Activated CD4-positive, alpha-beta T cell treated with anti-CD3 and anti-CD28 coated beads, Interleukin-2, amount 10 ng/mL, durations not matched to agents 7 days and 5 days (primary cell): ENCODE measurements at places on chromosomes 6 and 20. TPM values are rescaled to one million over a fixed set of nuclear protein-coding genes. Genes with fewer than 3 reads are reported as not detected.

DNA sequence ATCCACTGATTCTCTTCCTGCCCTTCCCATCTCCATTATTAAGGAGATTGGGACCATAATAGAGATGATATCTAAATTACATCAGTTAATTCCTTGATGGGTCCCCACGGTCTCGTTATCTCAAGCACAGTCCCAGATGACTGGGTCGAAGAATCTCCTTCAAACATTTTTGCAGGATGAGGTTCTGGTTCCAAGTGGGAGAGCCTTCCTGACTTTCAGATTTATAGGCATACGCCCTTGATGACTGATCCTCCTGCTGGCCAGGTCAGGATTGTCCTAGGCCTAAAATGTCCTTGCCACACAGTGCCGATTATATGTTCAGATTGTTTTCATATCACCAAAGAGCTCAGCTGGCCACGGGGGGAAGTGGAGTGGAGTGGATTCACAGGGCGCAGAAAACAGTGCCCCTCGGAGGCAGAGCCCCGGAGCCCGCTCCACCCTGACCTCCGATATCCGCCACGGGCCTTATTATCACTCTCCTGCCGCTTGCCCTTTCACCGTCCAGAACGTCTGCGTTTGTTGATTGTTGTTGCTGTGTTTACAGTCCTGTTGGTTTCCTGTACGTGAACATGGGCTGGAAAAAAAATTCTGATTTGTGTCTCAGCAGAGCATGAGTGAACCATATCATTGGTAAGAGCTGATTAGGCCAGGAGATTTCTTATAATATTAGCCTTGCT is 8.9 kb downstream of the BMP6 start:
- no peak for DNase-seq
- no peaks in the 10 kb centered on the region for H3K36me3 ChIP-seq
- H3K27me3 ChIP-seq = peaks cover 50% of the 10 kb centered on the region

FOXF2 gene
- not detected for total RNA-seq

AGPAT1 gene
- total RNA-seq = 52.0 TPM

MAP1LC3A gene
- total RNA-seq = 2.7 TPM

AKAP7 gene
- 8.8 TPM for total RNA-seq

C6orf58 gene
- total RNA-seq = not detected
